ENCODE measurements at places on chromosomes 12 and 14. TPM values are rescaled to one million over a fixed set of nuclear protein-coding genes. Genes with fewer than 3 reads are reported as not detected.

DNA sequence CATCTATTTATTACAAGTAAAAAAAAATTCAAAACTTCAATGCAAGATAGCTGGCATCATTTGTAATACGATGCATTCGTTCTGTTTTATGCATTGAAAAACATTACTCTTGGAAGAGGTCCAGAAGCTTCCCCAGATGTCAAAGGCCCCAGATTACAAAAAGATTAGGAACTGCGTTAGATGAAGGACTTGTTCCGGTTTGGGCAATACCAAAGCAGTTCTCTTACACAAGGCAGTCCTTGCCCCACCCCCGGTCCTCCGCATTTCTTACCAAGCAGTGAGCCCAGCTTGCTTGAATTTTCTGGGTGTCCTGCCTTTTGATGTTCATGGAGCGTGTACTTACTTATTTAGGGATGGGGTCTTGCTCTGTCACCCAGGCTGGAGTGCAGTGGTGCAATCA, 4.8 kb upstream of the HVCN1 start:
- no peaks in the 10 kb centered on the region for H3K27me3 ChIP-seq
- H3K27ac ChIP-seq, result no peak overlapping the region
- DNase-seq, result no peak
- H3K36me3 ChIP-seq, result no peaks in the 10 kb centered on the region
- H3K4me1 ChIP-seq, result peaks cover 5% of the 10 kb centered on the region

- H3K4me3 ChIP-seq, result peak overlapping the region; percentile 97
- no peak for DNase-seq
- no peaks in the 10 kb centered on the region for H3K27me3 ChIP-seq
- H3K27ac ChIP-seq, result no peak overlapping the region
- H3K36me3 ChIP-seq, result peaks cover 5% of the 10 kb centered on the region
These were observed 994 bp downstream of the SRP54 start for GRCh38 chr14:34983786-34984185.

GRCh38 chr14:99326041-99326710, 54.2 kb upstream of the BCL11B start:
- no peaks in the 10 kb centered on the region for H3K4me1 ChIP-seq
- no peak overlapping the region for H3K27ac ChIP-seq
- H3K36me3 ChIP-seq, result no peaks in the 10 kb centered on the region
- DNase-seq, result no peak
- no peaks in the 10 kb centered on the region for H3K27me3 ChIP-seq

The IRAK3 gene
- 0.53 TPM for total RNA-seq

Data from endodermal cell (in vitro differentiated cells).